Natural killer cell treated with Interleukin-12 subunit alpha and Interleukin-12 subunit beta and Interleukin-15 and Interleukin-18, amount 100 ng/mL, for 72 hours (primary cell): ENCODE measurements at places on chromosomes 7 and 10. TPM values are rescaled to one million over a fixed set of nuclear protein-coding genes. Genes with fewer than 3 reads are reported as not detected.
A peak's percentile ranks its signal among the peaks of the same experiment; 100 is the strongest.

DNA sequence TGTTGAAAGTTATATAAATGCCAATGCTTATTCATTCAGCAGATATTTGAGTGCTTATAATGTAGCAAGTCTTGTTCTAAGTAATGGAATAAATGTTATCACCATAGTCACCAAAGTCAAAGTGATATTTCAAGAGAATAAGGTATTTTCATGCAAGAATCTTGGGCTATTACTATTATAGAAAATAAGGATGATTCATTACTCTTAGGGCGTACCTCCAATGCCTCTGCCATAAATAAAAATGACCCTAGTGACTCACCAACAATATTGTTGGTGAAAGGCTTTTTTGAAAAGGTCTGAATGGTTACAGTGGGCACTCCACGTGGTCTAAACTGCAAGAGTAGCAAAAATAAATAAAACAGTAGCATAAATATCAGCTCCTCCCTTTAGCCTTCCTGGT is 68.4 kb downstream of the RALA start:
- H3K27ac ChIP-seq = no peak overlapping the region
- H3K4me1 ChIP-seq = peaks cover 16% of the 10 kb centered on the region
- H3K4me3 ChIP-seq = no peak overlapping the region
- H3K27me3 ChIP-seq = no peaks in the 10 kb centered on the region

- no peak overlapping the region for H3K4me3 ChIP-seq
- H3K27me3 ChIP-seq = no peaks in the 10 kb centered on the region
- no peak for DNase-seq
- no peaks in the 10 kb centered on the region for H3K36me3 ChIP-seq
- no peak overlapping the region for H3K27ac ChIP-seq
These were observed 202.8 kb upstream of the SMIM30 start for GRCh38 chr7:113321201-113321600.

DNA sequence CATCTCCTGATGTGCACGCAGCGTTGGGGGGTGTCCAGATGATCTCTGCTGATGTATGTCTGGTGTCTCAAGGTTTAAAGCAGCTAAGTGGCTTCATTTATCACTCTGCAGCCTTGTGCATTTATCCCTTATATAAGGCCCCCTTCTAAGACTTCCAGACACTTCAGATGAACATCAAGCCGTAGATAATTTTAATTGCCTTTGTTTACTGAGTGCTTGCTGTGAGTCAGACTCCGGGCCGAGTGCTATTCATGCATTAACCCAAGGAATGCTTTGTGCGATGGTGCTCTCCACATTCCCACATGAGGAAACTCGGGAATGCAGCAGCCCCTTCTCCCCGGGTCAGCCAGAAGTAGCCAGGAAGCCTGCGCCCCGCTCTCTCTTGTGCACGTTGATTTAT is 328.6 kb upstream of the COBL start:
- no peak overlapping the region for H3K4me3 ChIP-seq
- no peak for DNase-seq
- H3K27me3 ChIP-seq = no peaks in the 10 kb centered on the region
- no peaks in the 10 kb centered on the region for H3K36me3 ChIP-seq
- no peak overlapping the region for H3K27ac ChIP-seq

DNA sequence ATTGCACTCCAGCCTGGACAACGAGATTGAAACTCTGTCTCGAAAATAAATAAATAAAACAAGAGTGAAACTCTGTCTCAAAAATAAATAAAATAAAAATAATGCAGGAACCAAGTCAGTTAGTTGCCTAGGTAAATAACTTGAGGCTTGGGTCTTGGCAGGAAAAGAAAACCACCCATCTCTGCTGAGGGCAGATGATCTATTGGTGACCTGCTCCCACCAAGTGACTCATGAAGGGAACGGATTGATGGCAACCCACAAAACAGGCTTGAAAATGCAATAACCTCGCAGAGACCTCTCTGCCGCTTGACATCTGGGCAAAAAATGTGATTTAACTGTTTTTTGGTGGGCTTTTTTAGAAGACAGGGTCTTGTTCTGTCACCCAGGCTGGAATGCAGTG is 86.6 kb downstream of the CALN1 start:
- H3K27me3 ChIP-seq = no peaks in the 10 kb centered on the region
- DNase-seq = no peak
- H3K27ac ChIP-seq = no peak overlapping the region
- no peak overlapping the region for H3K4me3 ChIP-seq
- no peaks in the 10 kb centered on the region for H3K36me3 ChIP-seq

GRCh38 chr10:73991884-73992245 is 6.1 kb upstream of the VCL start:
- H3K4me1 ChIP-seq = peaks cover 37% of the 10 kb centered on the region
- DNase-seq = peak; percentile 75
- no peaks in the 10 kb centered on the region for H3K27me3 ChIP-seq
- H3K27ac ChIP-seq = peak overlapping the region; percentile 50
- no peaks in the 10 kb centered on the region for H3K36me3 ChIP-seq

DNA sequence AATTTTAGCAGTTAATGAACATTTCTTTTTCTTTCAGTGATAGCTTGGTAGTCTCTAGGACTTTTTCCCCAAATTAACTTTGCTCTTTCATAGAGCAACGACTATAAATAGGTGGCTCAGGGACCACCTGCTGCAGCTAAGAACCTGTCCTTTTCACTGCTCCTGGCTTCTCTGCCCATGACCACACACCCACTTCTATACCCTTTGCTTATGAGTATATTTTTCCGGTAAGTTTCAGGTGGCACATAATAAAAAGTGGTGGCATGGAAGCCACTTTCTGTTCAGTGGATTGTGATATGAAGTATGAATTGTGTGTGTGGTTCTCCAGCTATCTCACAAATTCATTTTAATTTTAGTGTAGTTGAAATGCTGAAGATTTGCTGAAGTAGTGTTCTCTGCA is 1.2 kb downstream of the ING3 start:
- H3K36me3 ChIP-seq = peaks cover 10% of the 10 kb centered on the region
- H3K4me1 ChIP-seq = peaks cover 19% of the 10 kb centered on the region
- no peaks in the 10 kb centered on the region for H3K27me3 ChIP-seq
- peak overlapping the region; percentile 92 for H3K4me3 ChIP-seq
- peak overlapping the region; percentile 98 for H3K27ac ChIP-seq

DNA sequence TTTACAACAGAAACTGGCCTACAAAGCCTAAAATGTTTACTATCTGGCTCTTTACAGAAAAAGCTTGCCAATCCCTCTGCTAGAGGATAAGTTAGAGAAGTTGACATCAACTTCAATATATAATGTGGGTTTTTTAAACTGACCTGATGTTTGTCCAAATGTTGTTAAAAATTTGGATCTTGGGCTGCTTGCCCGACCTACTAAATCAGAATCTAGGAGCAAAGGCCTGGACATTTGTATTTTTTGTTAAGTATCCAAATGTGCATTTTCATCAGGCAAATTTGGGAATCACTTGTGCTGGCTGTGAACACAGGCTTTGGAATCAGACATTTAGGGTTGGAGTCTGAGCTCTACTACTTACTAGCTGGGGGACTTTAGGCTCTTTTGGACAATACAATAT is 252.7 kb upstream of the CSTF2T start:
- no peak overlapping the region for H3K27ac ChIP-seq
- no peak overlapping the region for H3K4me3 ChIP-seq
- no peaks in the 10 kb centered on the region for H3K36me3 ChIP-seq
- H3K4me1 ChIP-seq = no peaks in the 10 kb centered on the region
- no peak for DNase-seq

GRCh38 chr10:79107736-79108264 is 39.0 kb downstream of the ZMIZ1 start:
- H3K27ac ChIP-seq = no peak overlapping the region
- H3K4me1 ChIP-seq = peaks cover 38% of the 10 kb centered on the region
- H3K36me3 ChIP-seq = no peaks in the 10 kb centered on the region
- no peak for DNase-seq

DNA sequence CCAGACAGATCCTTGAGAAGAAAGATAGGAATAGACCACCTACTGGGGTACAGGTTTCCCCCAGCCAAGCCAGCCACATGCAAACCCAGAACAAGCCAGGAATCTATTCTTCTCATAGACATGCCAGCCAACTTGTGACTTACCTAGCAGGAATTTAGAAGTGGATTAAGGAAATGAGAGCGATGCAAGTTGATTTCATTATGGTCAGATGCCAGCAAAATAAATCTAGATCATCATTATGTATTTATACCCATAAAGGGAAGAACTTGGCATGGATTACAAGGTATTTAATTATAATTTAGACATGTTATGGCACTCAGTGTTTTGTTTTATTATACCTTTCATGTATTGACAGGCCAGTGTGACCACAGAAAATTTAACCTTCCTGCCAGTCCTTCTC is 32.8 kb downstream of the SLC35G1 start:
- no peak for DNase-seq
- no peaks in the 10 kb centered on the region for H3K4me1 ChIP-seq
- H3K27ac ChIP-seq = no peak overlapping the region
- H3K4me3 ChIP-seq = no peak overlapping the region
- H3K27me3 ChIP-seq = peaks cover 13% of the 10 kb centered on the region
- peaks cover 14% of the 10 kb centered on the region for H3K36me3 ChIP-seq

- no peak overlapping the region for H3K27ac ChIP-seq
- H3K27me3 ChIP-seq = no peaks in the 10 kb centered on the region
- H3K4me3 ChIP-seq = no peak overlapping the region
- no peak for DNase-seq
These were observed 208.4 kb downstream of the DIP2C start for GRCh38 chr10:480928-481552.

DNA sequence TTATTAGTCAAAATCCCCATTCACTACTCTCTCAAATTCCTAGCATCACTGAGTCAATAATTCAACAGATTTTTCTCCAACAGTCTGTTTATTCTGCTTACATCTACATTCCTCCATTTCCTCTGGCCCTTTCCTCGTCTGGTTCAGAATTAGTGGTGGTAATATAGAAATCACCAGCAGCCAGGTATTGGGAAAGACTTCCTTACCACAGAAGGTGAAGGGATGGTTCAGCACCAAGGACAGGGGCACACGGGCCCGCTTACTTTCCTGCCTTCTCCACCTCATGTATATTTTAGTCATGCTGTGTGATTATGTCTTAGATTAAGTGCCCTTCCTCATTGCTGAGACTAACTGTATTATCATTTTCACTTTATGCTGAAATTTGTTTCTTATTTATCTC is 70.4 kb upstream of the APBB1IP start:
- no peak for DNase-seq
- H3K4me3 ChIP-seq = no peak overlapping the region
- H3K27ac ChIP-seq = no peak overlapping the region
- H3K36me3 ChIP-seq = peaks cover 14% of the 10 kb centered on the region
- peaks cover 5% of the 10 kb centered on the region for H3K27me3 ChIP-seq

- H3K4me3 ChIP-seq = no peak overlapping the region
- DNase-seq = no peak
- H3K36me3 ChIP-seq = no peaks in the 10 kb centered on the region
- H3K27me3 ChIP-seq = peaks cover 8% of the 10 kb centered on the region
These were observed 111.7 kb downstream of the PDGFA start for GRCh38 chr7:407721-408539.

DNA sequence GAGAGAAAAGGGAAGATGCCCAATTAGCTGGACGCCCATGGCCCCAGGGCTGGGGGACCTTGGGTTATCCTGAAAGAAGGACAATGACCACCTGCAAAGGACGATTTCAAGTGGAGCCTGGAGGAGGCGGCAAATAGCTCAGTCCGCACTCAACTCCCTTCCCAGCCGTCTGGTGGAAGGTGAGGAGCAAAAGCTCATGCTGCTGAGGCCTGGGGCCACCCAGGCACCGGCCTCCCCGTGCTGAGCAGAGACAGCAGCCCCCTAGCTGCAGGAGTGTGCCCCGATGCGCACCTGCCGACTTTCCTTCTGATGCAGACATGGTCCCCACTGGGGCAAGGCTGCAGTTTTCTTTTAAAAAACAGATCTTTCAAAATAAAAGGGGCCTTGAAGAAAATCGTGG is 7.9 kb downstream of the FAM20C start:
- H3K27me3 ChIP-seq = peaks cover 8% of the 10 kb centered on the region
- H3K36me3 ChIP-seq = no peaks in the 10 kb centered on the region
- H3K27ac ChIP-seq = no peak overlapping the region
- DNase-seq = no peak
- no peaks in the 10 kb centered on the region for H3K4me1 ChIP-seq
- H3K4me3 ChIP-seq = no peak overlapping the region

DNA sequence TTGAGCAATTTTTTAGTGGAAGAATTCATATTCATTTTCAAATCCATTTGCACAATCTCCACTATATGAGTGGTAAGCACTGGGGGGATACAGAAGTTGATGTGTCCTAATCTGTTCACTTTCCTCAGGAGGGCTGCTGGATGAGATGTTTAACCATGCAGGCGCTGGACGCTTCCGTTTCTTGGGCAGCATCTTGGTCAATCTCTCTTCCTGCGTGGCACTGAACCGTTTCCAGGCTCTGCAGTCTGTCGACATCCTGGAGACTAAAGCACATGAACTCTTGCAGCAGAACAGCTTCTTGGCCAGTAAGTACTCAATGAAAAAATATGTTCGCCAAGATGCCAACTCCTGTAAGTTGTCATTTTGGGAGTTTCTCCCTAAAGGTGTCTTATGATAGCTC is 179.3 kb downstream of the ABCA13 start:
- H3K4me3 ChIP-seq = no peak overlapping the region
- H3K27me3 ChIP-seq = no peaks in the 10 kb centered on the region
- DNase-seq = no peak
- H3K27ac ChIP-seq = no peak overlapping the region
- H3K36me3 ChIP-seq = no peaks in the 10 kb centered on the region
- H3K4me1 ChIP-seq = no peaks in the 10 kb centered on the region

DNA sequence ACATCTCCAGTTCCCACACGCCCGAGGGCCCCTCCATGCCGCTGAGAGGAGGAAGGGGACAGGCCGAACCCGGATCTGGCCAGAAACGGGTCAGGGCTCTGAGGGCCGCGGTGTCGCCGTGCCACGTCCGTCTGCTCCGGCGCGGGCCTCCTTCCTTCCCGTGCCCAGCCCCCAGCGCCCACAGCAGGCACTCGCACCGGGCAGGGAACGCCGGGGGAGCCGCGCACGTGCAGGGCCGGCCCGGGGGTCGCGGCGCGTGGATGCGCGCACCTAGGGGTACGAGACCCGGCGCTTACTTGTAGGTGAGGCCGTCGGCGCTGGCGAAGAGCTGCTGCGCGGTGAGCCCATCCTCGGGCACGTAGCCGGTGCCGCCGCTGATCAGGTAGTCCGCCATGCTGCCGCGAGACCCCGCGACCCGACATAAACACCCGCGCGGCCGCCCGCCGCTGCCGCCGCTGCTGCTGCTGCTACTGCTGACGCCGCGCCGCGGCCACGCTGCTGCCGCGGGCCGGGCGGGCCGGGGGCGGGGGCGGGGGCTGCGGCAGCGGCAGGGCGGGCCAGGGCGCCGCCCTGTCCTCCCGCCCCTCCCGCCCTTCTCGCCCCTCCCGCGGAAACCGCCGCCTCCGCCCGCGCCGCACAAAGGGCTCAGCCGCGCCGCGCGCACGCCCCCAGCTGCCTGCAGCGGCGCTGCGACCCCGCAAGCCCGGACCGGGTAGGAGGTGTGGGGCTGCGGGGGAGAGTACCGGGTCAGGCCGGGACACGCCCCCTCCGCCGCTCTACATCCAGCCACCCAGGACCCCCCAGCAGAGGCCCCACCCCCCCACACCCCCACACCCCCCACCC is 4.1 kb downstream of the IMPDH1 start:
- H3K27ac ChIP-seq = no peak overlapping the region
- peak overlapping the region; percentile 82 for H3K4me3 ChIP-seq
- no peaks in the 10 kb centered on the region for H3K36me3 ChIP-seq
- no peak for DNase-seq
- no peaks in the 10 kb centered on the region for H3K27me3 ChIP-seq

- H3K4me1 ChIP-seq = no peaks in the 10 kb centered on the region
- no peaks in the 10 kb centered on the region for H3K36me3 ChIP-seq
- no peak overlapping the region for H3K27ac ChIP-seq
- H3K27me3 ChIP-seq = no peaks in the 10 kb centered on the region
- DNase-seq = no peak
These were observed 506.6 kb upstream of the FOXK1 start for GRCh38 chr7:4175346-4175973.

Gene JAKMIP3
- 0.05 TPM for total RNA-seq

Gene CALML5
- total RNA-seq = not detected

Gene LRRD1
- total RNA-seq = not detected

Gene CPA2
- total RNA-seq = not detected
